ENCODE measurements at places on chromosomes 6 and 20. TPM values are rescaled to one million over a fixed set of nuclear protein-coding genes. Genes with fewer than 3 reads are reported as not detected.

The SRMS gene
- polyA plus RNA-seq = not detected

The ZC3H12D gene
- 0.10 TPM for polyA plus RNA-seq

The GPR6 gene
- polyA plus RNA-seq = not detected

The NKX2-4 gene
- polyA plus RNA-seq = not detected

The GPRC6A gene
- polyA plus RNA-seq = not detected

The SLC22A3 gene
- polyA plus RNA-seq = 28.1 TPM

The NOTCH4 gene
- polyA plus RNA-seq = 7.3 TPM

The DEFB115 gene
- polyA plus RNA-seq = not detected

The MCCD1 gene
- not detected for polyA plus RNA-seq

The NFS1 gene
- polyA plus RNA-seq = 10.3 TPM

The GRIK2 gene
- polyA plus RNA-seq = not detected

The RIN2 gene
- 24.7 TPM for polyA plus RNA-seq

The RIMS4 gene
- polyA plus RNA-seq = 2.3 TPM
